D341Med (cell line): ENCODE measurements at places on chromosomes 16 and 17.

DNA sequence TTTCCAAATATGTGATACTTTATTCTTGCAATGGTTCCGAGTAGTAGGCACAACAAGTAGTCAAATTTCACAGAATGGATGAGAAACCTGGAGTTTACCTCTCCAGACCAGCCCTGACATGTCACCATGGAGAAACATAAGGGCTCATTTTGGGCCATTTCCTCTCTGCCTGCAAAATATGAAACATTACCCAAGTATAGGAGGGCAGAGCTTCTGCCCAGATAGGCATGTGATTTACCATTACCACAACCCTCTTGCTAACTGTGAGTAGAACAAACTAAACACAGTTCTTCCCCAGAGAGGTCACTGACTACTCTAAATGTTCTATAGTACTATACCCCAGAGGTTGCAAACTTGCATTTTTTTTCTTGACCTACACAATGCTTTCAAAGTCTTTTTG lies 15.7 kb upstream of the KPNB1 start:
- DNase-seq = no peak

GRCh38 chr16:84369938-84370627 lies 1.7 kb downstream of the ATP2C2 start:
- DNase-seq = no peak

DNA sequence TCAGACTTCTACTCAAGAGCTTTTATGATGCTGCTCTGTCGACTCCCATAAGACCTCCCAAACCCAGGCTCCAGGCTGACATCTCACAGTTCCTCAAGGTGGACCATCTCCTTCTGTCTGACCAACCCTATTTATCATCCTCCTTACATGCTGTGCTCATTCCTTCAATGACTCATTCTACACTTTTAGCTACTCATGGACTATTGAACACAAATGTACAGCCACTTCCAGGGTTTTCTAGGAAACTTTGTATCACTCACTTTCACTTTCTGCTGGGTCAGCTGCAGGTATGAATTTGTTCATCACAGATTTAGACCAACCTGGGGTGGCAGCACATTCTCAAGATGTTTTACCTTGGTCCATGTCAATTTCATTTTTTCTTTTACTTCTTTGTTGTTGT lies 162.4 kb upstream of the FAM20A start:
- DNase-seq = no peak

GRCh38 chr16:84548971-84549844 lies 44.7 kb upstream of the MEAK7 start:
- DNase-seq = no peak

DNA sequence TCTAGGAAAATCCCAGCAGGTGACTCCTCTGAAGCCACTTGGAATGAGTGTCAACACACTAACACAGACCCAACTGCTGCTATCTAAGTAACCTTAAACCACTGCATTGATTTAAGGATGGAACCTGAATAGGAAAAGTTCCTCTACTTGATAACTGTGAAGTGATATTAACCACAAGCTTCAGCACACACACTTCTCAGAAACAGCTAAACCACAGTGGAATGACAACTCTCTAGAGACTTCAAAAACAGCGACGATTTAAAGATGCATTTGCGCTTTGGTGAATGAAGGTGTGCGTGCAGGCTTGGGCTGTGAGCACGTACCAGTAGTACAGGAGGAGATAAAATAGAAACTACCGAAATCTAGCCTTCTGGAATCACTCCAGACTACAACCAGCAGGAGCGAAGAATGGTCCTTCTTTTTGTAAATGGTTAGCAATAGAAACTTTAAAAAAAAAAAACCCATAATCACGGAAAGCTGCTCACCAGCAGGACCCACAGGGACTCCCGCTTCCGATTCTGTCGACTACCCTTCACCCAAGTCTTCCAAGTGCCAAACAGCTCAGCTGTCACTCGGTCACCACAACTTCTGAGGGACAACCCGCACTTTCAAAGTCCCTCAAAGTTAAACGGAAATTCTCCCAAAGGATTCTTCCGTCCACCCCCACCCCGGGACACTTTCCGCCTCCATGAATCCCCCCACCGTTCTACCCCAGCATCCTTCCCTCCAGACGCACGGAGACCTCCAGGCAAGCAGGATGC lies 137.7 kb upstream of the CORO6 start:
- no peak for DNase-seq

DNA sequence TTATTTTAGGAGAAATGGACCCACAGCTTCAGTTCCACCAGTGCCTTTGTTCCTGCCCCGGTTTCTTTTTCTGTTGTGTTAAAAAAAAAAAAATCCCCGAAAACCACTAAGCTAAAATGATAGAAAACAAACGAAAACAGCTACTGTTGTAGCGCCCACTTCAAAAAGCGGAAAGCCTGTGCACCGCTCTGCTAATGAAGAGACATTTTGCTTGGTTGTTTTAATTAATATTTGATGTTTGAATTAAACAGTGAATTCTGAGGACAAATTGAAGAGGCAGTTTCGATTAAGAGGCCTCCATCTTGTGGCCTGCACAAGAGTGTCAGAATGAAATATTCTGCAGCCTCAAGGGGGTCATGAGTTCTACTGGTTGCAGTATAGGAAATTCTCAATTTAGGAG lies 186.7 kb downstream of the RPTOR start:
- no peak for DNase-seq

- DNase-seq = no peak
These were observed 21.6 kb upstream of the CLEC18C start for GRCh38 chr16:70151941-70152509.

DNA sequence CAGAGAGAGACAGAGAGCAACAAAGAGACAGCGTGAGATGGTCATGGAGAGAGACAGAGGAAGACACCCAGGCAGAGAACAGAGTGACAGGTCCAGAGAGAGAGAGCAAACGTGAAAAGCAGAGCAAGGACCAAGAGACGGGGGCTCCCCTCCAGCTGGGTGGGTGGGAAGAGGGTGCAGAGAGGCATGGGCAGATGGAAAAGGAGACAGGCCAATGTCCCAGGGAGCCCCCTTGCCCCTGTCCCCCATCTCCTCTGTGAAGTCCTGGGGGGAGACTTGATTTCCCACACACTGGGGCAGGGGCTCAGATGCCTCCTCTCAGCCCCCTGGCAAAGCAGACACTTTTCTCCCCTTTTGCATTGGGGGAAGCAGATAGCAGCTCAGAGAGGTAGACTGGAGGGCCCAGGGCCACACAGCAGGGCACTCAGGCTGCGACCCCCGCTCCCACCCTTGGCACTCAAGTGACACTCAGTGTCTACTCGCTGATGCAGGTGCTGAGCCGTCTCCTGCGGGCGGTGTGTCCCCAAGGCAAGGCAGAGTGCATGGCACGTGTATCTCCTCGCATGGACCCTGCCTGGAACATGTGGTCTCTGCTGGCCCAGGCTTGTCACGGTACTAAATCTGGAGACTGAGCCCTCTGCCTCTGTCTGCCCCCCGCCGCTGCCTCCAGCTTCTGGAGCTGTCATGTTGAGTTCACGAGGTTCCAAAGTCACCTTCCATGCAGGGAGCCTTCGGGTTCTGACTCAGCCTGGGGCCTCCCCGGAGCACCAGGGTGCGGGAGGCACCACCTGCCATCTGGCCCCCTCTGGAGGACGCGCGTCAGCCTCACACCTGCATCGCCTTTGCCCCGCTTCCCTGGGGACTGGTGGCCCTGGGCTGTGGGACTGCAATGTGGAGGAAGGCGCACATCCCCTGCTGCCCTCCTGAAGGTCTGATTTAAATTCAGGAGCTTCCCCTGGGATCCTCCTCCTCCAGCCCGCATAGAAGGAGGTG lies 215.9 kb upstream of the GSE1 start:
- DNase-seq = peak; percentile 60
